ENCODE measurements at places on chromosomes 7 and 10. TPM values are rescaled to one million over a fixed set of nuclear protein-coding genes. Genes with fewer than 3 reads are reported as not detected.

Gene ZNF425
- 6.5 TPM for polyA plus RNA-seq

Gene CPVL
- polyA plus RNA-seq = 51.6 TPM

Gene ANKRD1
- 0.89 TPM for polyA plus RNA-seq

Gene PRSS37
- polyA plus RNA-seq = 0.68 TPM

Gene KCNH2
- 21.8 TPM for polyA plus RNA-seq

Gene ACTL6B
- not detected for polyA plus RNA-seq

Gene ADAM8
- 2.3 TPM for polyA plus RNA-seq

Gene PUS7
- 19.2 TPM for polyA plus RNA-seq

Gene TUBB8
- 0.67 TPM for polyA plus RNA-seq

Gene ERVW-1
- 0.73 TPM for polyA plus RNA-seq

Gene CNNM1
- polyA plus RNA-seq = 1.9 TPM

Gene SFMBT2
- polyA plus RNA-seq = 7.9 TPM

Gene TMEM139
- polyA plus RNA-seq = 48.7 TPM

Gene GIMAP8
- polyA plus RNA-seq = 9.4 TPM

Gene CDHR1
- 0.54 TPM for polyA plus RNA-seq

Gene PNLIPRP3
- polyA plus RNA-seq = not detected

Gene LIPN
- not detected for polyA plus RNA-seq

Gene CALML5
- polyA plus RNA-seq = not detected

Gene AKR1C2
- polyA plus RNA-seq = 7.5 TPM

Gene HMX3
- polyA plus RNA-seq = not detected

Gene KIFBP
- polyA plus RNA-seq = 34.7 TPM

Gene GSTO2
- polyA plus RNA-seq = 32.9 TPM

Gene TMEM270
- not detected for polyA plus RNA-seq

Gene HYCC1
- 24.9 TPM for polyA plus RNA-seq

Gene PCGF5
- polyA plus RNA-seq = 27.5 TPM

Gene SLC37A3
- polyA plus RNA-seq = 49.6 TPM

Gene SLC13A1
- 29.2 TPM for polyA plus RNA-seq

Gene COL28A1
- polyA plus RNA-seq = 13.0 TPM

Gene PRKAR2B
- polyA plus RNA-seq = 41.0 TPM

Gene PRKCQ
- 14.4 TPM for polyA plus RNA-seq

Gene CPA2
- polyA plus RNA-seq = 0.52 TPM

Gene GNG11
- 49.7 TPM for polyA plus RNA-seq

Gene TAS2R5
- polyA plus RNA-seq = 3.4 TPM

All from renal cortex interstitium (tissue), 15 donors.